Osteoblast (primary cell): ENCODE measurements at places on chromosomes 4 and X. TPM values are rescaled to one million over a fixed set of nuclear protein-coding genes. Genes with fewer than 3 reads are reported as not detected.

DNA sequence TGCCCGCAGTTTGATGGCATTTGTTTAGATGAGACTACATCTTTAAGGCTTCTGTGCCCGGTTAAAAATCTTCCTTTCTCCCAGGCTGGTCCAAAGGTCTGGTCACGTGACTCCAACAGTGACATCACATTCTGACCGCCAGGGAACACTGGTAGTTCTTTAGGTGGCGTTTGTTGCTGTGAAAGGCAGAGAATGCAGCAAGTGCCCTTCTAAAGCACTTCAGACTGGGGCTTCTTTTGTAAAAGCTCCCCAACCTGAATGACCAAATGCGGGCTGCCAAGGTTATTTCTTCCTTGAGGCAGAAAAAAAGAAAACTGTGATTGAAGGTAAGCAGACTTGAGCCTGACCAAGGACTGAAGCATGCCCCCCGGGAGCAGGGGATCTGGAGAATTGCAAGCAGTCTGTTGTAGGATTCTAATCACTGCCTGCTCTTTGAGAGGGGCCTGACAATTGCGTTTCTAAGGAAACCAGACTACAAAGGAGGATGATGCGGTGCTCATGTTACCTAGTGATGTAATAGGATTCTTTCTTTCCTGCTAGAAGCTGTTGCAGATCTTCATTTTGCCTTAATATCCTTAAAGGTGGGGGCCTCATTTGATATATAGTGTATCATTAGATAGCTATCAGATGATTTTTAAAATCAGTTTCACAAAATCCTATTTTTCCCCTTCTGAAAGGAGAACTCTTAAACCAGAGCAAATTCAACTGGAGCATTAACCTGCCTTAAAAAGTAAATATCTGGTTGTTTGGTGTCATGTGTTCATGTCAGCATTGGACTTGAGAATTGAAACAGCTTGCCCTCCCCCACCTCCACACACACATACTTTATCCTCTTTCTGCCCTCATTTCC, 133.1 kb downstream of the AKAP4 start:
- no peak overlapping the region for H3K4me3 ChIP-seq
- no peak for DNase-seq
- H3K4me1 ChIP-seq = no peaks in the 10 kb centered on the region
- no peaks in the 10 kb centered on the region for H3K27me3 ChIP-seq
- H3K36me3 ChIP-seq = no peaks in the 10 kb centered on the region

GRCh38 chrX:70446380-70447350, 2.0 kb downstream of the DLG3 start:
- peaks cover 39% of the 10 kb centered on the region for H3K27me3 ChIP-seq
- no peak overlapping the region for H3K27ac ChIP-seq
- no peaks in the 10 kb centered on the region for H3K36me3 ChIP-seq
- no peaks in the 10 kb centered on the region for H3K4me1 ChIP-seq
- peak; percentile 74 for DNase-seq
- no peak overlapping the region for H3K4me3 ChIP-seq

GRCh38 chr4:31081366-31081765, 361.2 kb downstream of the PCDH7 start:
- DNase-seq = no peak
- H3K4me1 ChIP-seq = no peaks in the 10 kb centered on the region
- no peaks in the 10 kb centered on the region for H3K27me3 ChIP-seq
- H3K36me3 ChIP-seq = no peaks in the 10 kb centered on the region

GRCh38 chr4:98996056-98996764, 689 bp downstream of the METAP1 start:
- no peaks in the 10 kb centered on the region for H3K36me3 ChIP-seq
- peak overlapping the region; percentile 47 for H3K27ac ChIP-seq
- H3K4me1 ChIP-seq = peaks cover 8% of the 10 kb centered on the region
- H3K4me3 ChIP-seq = peak overlapping the region; percentile 93

- DNase-seq = peak; percentile 75
- H3K36me3 ChIP-seq = peaks cover 50% of the 10 kb centered on the region
- H3K27me3 ChIP-seq = no peaks in the 10 kb centered on the region
- no peak overlapping the region for H3K4me3 ChIP-seq
- no peak overlapping the region for H3K27ac ChIP-seq
Observed at GRCh38 chr4:38686682-38687081, 22.7 kb downstream of the KLF3 start.

GRCh38 chr4:90226734-90227133, 99.5 kb downstream of the CCSER1 start:
- DNase-seq = no peak
- no peaks in the 10 kb centered on the region for H3K36me3 ChIP-seq
- no peaks in the 10 kb centered on the region for H3K4me1 ChIP-seq
- no peaks in the 10 kb centered on the region for H3K27me3 ChIP-seq

GRCh38 chrX:96989830-96990571, 106.3 kb downstream of the RPA4 start:
- no peak overlapping the region for H3K27ac ChIP-seq
- H3K4me3 ChIP-seq = no peak overlapping the region
- DNase-seq = no peak
- H3K27me3 ChIP-seq = no peaks in the 10 kb centered on the region

- no peaks in the 10 kb centered on the region for H3K27me3 ChIP-seq
- H3K4me1 ChIP-seq = no peaks in the 10 kb centered on the region
- H3K27ac ChIP-seq = no peak overlapping the region
- H3K4me3 ChIP-seq = no peak overlapping the region
- no peaks in the 10 kb centered on the region for H3K36me3 ChIP-seq
Observed at GRCh38 chrX:30935985-30936384, 46.9 kb upstream of the TAB3 start.

GRCh38 chr4:113962016-113962347, 17.5 kb downstream of the ARSJ start:
- H3K4me1 ChIP-seq = peaks cover 48% of the 10 kb centered on the region
- no peak for DNase-seq
- H3K27me3 ChIP-seq = no peaks in the 10 kb centered on the region
- H3K4me3 ChIP-seq = no peak overlapping the region
- peak overlapping the region; percentile 89 for H3K27ac ChIP-seq
- peaks cover 22% of the 10 kb centered on the region for H3K36me3 ChIP-seq

DNA sequence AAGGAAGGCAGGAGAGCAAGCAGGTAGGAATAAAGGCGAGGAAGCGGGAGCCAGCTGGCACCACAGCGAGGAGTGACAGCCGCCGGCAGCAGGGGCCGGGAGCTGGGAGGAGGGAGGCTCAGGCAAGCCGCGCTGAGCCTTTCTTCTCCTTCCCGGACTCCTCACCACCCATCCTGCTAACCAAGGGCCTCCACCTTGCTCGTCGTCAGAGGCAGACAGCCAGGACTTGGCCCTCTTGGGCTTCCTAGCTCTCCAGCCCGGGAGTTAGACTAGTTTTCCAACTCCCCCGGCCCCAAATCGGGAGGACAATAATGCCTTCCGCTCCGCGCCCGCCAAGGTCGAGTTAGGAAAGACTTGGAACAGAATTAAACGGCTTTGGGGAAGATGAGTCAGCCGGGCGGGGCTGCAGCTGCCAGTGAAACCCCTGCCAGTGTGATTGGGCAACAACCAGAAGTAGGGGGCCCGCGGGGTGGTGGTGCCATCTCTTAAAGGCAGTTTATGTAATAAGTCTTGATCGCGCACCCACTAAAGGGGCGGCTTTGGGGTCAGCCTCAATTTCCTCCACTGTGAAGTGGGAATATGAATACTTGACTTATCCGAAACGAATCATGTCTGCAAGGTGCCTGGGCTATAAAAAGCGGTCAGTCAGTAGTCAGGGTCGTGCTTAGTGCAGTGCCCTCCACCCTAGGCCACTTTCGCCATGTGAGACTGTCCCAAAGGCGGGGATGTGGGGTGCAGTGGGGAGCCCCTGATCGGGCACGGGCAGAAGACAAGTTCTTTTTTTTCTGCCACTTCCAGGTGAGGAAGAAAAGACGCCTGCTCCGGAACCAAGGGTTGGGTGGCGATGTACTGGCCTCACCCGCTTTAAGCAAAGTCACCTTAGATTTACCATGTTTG, 6.7 kb upstream of the HSD17B10 start:
- no peaks in the 10 kb centered on the region for H3K36me3 ChIP-seq
- H3K27ac ChIP-seq = peak overlapping the region; percentile 51
- H3K27me3 ChIP-seq = peaks cover 22% of the 10 kb centered on the region
- peaks cover 20% of the 10 kb centered on the region for H3K4me1 ChIP-seq

DNA sequence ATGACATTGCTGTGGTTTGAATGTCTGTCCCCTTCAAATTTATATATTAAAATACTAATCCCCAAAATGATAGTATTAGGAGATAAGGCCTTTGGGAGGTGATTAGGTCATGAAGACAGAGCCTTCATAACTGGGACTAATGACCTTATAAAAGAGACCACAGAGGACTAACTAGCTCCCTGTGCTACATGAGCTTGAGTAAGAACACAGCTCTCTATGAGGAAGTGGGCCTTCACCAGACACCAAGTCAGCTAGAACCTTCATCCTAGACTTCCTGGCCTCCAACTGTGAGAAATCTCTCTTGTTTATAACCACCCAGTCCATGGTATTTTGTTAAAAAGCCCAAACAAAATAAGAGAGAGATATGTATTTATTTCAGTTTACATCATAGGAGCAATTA, 242.2 kb upstream of the CTSO start:
- H3K4me1 ChIP-seq = peaks cover 2% of the 10 kb centered on the region
- H3K4me3 ChIP-seq = no peak overlapping the region
- no peaks in the 10 kb centered on the region for H3K36me3 ChIP-seq
- H3K27ac ChIP-seq = no peak overlapping the region

GRCh38 chr4:4582653-4583052, 40.8 kb upstream of the STX18 start:
- DNase-seq = no peak
- no peak overlapping the region for H3K27ac ChIP-seq
- H3K4me3 ChIP-seq = no peak overlapping the region
- peaks cover 17% of the 10 kb centered on the region for H3K4me1 ChIP-seq

DNA sequence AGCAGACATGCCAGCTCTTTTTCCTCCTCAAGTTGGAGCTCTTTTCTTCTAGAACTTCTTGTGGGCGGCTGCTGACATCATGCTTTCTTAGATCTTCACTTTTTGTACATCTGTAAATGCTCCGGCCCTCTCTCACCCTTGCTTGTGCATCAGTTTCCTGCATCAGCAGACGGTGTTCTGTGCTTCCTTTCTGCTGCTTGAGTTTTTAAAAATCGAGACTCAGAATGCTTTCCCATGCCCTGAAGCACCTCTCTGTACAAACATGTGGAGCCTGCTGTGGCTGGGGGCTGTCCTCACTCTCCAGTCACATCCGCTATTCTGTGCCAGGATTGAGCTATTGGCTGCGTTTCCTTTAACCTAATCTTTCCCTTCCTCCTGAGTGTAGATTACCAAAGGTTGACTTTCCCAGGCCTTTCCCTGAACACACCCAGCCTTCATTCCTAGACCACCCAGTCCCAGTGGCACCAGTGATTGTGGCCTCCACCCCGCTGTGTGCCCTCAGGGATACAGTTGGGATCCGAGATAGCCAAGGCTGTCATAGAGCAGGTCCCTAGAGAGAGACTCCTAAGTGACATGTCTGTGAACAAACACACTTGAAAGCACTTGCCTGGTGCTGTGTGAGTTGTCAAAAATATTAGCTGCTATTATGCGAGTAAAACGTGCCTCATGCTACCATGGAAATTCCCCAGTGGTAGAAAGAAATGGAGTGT, 41.9 kb downstream of the TNIP2 start:
- DNase-seq = peak; percentile 38
- H3K36me3 ChIP-seq = peaks cover 25% of the 10 kb centered on the region
- H3K4me3 ChIP-seq = no peak overlapping the region
- no peaks in the 10 kb centered on the region for H3K27me3 ChIP-seq

DNA sequence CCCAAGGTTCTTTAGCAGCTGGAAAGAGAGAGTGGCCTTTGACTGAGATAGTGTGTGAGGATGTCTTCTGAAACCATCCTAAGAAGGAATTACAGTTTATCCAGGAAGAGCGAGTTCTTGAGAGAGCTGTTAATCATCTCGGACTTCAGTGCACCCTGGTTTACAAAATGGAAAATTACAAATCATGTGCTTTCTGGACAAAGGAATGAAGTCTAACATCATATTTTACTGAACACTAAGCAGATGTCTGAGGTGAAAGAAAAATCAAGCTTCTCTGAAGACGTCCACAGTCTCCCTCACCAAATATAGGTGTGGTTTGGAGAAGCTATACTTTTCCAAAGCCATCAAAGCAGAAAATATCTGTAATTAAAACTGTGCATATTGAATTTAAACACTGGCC, 30.8 kb upstream of the CYP2U1 start:
- H3K27me3 ChIP-seq = no peaks in the 10 kb centered on the region
- peaks cover 21% of the 10 kb centered on the region for H3K4me1 ChIP-seq
- no peak for DNase-seq
- no peak overlapping the region for H3K27ac ChIP-seq

GRCh38 chrX:100864657-100865391, 9.3 kb downstream of the NOX1 start:
- DNase-seq = peak; percentile 37
- no peak overlapping the region for H3K4me3 ChIP-seq
- H3K36me3 ChIP-seq = no peaks in the 10 kb centered on the region

DNA sequence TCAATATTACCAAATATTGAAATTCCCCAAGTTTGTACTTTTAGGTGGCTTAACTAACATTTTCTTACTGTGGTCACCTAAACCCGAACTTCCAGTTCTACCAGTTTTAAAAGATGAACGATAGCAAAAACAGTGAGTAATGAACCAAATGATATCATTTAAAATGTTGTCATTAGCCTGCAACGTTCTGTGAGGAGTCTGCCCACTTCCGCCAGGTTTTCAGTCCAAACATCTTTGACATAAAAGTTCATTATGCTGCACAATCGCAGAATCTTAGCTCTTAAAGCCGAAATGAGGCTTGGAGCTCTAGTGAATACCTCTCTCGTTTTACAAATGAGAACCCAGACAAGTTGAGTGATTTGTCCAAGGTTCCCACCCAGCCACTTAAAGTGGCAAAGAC, 762 bp downstream of the PIGA start:
- peaks cover 6% of the 10 kb centered on the region for H3K27me3 ChIP-seq
- peak overlapping the region; percentile 77 for H3K4me3 ChIP-seq
- H3K27ac ChIP-seq = peak overlapping the region; percentile 81
- DNase-seq = no peak
- no peaks in the 10 kb centered on the region for H3K36me3 ChIP-seq

DNA sequence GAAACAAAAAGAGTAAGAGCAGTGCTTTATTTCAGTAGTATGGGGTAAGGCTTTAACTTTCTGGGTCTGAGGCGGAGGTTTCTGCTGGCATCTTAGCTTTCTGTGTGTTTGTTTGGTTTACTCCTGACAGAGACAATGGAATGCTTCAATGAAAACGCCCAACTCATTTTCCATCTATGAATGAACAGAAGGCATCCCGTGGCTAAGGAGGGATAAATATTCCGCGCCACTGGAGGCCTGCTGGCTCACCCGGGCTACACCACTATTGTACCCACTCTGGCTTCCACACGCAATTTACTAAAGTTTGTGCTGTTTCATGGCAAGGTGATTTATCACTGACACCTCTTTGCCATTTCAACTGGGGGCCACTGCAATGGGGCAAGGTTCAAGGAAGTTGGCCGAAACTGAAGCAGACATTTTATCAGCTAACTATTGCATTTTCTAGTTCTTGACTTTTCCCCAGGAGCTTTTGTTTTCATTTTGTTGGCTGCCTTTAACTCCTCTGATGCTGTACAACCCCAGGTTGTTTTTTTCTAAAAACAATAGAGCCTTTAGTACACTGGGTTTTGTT, 32.8 kb upstream of the PPARGC1A start:
- no peak overlapping the region for H3K27ac ChIP-seq
- no peaks in the 10 kb centered on the region for H3K36me3 ChIP-seq
- H3K27me3 ChIP-seq = no peaks in the 10 kb centered on the region
- no peak overlapping the region for H3K4me3 ChIP-seq
- H3K4me1 ChIP-seq = no peaks in the 10 kb centered on the region

SUV39H1 gene
- 2.5 and 2.7 TPM in 2 replicates for total RNA-seq

SH3RF1 gene
- total RNA-seq = 33.0 and 37.6 TPM in 2 replicates

BEND2 gene
- not detected in 2 replicates for total RNA-seq

PNMA5 gene
- not detected in 2 replicates for total RNA-seq

GALNT7 gene
- total RNA-seq = 18.8 and 22.7 TPM in 2 replicates

MAGEA12 gene
- not detected in 2 replicates for total RNA-seq

MAGEA9B gene
- total RNA-seq = not detected in 2 replicates

TRIM60 gene
- total RNA-seq = not detected in 2 replicates

VSIG4 gene
- 0.72 TPM in 1 of 2 replicates, not detected in the other for total RNA-seq

ETDA gene
- total RNA-seq = not detected in 2 replicates
